Ascending aorta (tissue), 2 donors: ENCODE measurements at places on chromosomes 3 and 15.

- no peaks in the 10 kb centered on the region for H3K4me1 ChIP-seq
- DNase-seq, result no peak
- no peaks in the 10 kb centered on the region for H3K27me3 ChIP-seq
- no peaks in the 10 kb centered on the region for H3K36me3 ChIP-seq
Measured at GRCh38 chr3:131454501-131454900, 48.3 kb downstream of the MRPL3 start.

DNA sequence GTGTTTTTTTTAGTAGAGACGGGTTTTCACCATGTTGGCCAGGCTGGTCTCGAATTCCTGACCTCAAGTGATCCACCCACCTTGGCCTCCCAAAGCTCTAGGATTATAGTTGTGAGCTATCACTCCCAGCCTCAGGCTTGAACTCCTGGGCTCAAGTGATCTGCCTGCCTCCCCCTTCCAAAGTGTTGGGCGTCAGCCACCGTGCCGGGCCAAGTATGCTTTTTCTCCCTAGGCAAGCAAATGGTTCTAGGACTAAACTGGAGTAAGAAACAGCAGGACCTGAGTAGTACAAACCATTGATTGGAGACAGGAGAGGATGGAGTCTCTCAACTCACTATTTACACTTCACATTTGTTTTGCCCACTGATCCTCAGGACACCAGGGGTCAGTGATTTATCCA lies 4.6 kb upstream of the PTPN9 start:
- no peaks in the 10 kb centered on the region for H3K4me1 ChIP-seq
- no peaks in the 10 kb centered on the region for H3K27me3 ChIP-seq
- H3K27ac ChIP-seq, result no peak overlapping the region
- DNase-seq, result no peak
- no peak overlapping the region for H3K4me3 ChIP-seq

DNA sequence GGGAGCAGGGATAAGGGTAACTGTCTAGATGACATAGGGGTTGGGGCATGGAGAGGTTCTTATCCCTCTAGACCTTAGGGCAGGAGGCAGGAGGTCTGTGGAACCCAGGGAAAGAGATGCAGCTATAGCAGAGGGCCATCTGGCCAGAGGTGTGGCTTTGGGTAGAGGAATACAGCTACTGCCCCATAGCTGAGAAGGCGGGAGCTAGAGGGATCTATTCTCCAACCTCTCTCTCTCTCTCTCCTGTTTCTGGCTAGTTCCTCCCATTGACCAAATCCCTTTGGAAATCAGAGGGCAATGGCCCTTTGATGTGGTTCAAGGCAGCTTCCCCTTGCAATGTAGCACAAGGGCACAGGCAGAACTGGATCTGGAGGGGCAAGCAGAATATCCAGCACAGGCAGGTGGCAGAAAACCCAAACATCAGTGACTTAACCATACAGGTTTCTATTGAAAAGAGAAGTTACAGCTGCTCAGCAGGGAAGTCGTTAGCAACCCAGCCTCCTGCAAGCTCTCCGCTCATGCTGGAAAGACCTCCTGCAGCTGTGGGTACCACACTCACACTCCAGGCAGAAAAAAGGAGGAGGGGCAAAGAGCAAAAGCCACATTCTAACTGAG lies 22.3 kb upstream of the LMOD3 start:
- H3K4me3 ChIP-seq, result no peak overlapping the region
- DNase-seq, result no peak
- no peaks in the 10 kb centered on the region for H3K4me1 ChIP-seq
- no peak overlapping the region for H3K27ac ChIP-seq
- no peaks in the 10 kb centered on the region for H3K27me3 ChIP-seq
- no peaks in the 10 kb centered on the region for H3K36me3 ChIP-seq

GRCh38 chr15:57890351-57890750 lies 175.2 kb downstream of the ALDH1A2 start:
- H3K36me3 ChIP-seq, result no peaks in the 10 kb centered on the region
- no peak for DNase-seq
- no peaks in the 10 kb centered on the region for H3K27me3 ChIP-seq
- H3K4me3 ChIP-seq, result no peak overlapping the region
